ENCODE measurements at places on chromosomes 7 and 10.

DNA sequence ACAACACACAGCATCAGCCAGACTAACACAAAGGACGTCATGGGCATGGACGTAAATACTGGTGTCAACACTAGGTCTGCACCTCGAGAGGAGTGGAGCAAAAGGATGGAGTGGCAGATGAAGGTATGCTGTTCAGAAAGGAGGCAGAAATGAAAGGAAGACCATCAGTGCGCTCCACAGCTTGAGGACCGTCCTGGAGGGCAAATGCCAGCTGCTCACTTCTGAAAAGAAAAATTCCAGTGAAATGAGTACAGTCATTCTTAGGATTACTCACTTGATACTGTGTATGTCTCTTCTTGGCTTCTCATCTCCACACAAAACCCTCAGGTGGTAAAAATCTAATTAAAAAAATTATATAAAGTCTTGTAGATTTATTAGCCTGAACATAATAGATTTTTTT lies 44.8 kb downstream of the EGFR start:
- DNase-seq: no peak

DNA sequence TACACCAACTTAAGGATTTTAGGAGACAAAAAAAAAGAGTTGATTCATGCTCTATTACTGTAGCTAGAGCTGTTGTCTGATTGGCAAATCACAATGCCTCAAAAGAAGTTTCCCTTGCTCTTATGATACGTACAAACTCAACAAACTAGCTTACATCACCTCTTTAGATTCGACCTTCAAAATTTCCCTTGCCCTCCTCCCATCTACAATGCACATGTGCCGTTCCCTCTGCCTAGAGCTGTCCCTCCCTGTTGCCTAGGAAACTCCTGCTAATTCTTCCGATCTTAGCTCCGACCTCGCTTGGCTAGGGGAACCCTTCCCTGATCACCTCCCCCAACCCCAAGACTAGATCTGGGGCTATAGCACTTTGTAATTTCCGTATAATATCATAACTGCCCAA lies 55.4 kb downstream of the MAP3K8 start:
- DNase-seq: no peak

DNA sequence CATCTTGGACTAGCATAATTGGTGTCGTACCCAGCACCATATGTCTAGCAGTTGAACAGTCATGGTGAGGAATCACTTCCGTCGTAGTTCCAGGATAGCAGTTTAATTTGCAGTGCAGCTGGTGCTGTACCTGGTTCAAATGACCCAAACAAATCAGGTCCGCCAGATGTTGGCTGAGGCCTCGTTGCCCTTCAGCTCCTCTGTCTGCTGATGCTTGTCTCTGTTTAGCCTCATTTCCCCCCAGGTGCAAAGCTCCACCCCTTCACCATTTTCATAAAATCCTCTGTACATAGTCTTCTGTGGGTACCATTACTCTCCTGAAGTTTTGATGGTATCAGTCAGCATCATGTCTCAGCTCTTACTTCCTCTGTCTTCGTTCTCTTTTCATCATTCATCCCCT lies 35.1 kb downstream of the UMAD1 start:
- no peak for DNase-seq

GRCh38 chr10:69439813-69440506 lies 11.3 kb upstream of the TSPAN15 start:
- DNase-seq: no peak

Measured in esophagus squamous epithelium (tissue), 5 donors.